ENCODE measurements at places on chromosomes 13 and 19.

DNA sequence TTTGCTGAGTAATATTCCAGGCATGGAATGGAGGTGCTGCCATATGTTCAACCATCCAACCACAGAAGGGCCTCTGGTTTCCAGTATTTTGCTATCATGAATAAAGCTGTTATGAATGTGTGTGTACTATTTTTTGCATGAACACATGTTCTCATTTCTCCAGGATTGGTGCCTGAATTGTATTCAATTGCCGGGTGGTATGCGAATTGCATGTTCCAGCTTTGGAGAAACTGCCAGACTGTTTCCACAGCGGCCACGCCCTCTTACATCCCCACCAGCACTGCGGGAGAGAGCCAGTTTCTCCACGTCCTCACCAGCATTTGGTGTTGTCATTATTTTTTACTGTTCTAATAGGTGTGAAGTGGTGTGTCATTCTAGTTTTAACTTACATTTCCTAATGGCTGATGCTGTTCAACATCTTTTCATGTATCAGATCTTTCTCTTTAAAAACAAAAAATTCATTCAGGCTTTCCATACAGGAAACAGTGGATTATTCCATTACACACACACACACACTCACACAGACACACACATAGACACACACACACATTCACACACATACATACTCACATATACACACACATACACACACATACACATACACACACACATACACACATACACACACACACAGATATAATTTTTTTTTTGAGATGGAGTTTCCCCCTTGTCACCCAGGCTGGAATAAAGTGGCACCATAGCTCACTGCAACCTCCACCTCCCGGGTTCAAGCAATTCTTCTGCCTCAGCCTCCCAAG lies 154.1 kb downstream of the PTPRS start:
- DNase-seq: no peak

- DNase-seq: no peak
Measured at GRCh38 chr13:98940325-98941001, 37.4 kb downstream of the DOCK9 start.

- DNase-seq: no peak
Measured at GRCh38 chr13:57716295-57716694, 84.8 kb downstream of the PCDH17 start.

DNA sequence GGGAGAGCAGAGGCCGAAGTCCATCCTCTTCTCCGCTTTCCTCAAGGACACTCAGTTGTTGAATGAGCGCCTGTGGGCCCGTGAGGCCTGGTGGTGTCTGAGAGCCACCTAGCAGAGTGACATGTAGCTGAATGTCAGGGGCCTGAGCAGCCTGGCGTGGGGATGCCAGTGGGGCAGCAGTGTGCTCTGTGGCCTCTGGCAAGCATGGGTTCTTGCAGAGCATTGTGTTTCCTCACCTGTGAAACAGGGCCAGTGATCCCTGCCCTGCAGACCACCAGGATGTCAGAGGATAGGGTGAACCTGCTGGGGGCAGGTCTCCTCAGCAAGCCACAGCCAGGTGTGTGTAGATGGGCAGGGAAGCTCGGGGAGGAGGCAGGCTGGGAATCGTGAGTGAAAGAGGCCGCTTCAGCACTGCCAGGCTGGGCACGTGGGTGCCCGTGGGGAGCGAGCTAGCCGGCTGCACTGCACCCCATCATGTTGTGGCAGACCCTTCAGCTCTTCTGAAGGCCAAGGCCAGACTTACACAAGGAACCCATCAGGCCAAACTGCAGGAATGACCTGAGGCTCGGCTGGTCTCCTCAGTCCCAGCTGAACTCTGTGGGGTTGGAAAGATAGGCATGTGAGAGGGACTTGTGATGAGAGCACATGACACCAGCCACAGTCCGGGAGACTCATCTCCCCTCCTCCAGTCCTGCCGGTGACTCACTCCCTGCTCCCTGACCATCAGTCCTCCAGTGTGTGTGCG lies 5.0 kb downstream of the PPP1R37 start:
- peak; percentile 50 for DNase-seq

- DNase-seq: no peak
Measured at GRCh38 chr13:106858903-106859532, 291.1 kb upstream of the ARGLU1 start.

DNA sequence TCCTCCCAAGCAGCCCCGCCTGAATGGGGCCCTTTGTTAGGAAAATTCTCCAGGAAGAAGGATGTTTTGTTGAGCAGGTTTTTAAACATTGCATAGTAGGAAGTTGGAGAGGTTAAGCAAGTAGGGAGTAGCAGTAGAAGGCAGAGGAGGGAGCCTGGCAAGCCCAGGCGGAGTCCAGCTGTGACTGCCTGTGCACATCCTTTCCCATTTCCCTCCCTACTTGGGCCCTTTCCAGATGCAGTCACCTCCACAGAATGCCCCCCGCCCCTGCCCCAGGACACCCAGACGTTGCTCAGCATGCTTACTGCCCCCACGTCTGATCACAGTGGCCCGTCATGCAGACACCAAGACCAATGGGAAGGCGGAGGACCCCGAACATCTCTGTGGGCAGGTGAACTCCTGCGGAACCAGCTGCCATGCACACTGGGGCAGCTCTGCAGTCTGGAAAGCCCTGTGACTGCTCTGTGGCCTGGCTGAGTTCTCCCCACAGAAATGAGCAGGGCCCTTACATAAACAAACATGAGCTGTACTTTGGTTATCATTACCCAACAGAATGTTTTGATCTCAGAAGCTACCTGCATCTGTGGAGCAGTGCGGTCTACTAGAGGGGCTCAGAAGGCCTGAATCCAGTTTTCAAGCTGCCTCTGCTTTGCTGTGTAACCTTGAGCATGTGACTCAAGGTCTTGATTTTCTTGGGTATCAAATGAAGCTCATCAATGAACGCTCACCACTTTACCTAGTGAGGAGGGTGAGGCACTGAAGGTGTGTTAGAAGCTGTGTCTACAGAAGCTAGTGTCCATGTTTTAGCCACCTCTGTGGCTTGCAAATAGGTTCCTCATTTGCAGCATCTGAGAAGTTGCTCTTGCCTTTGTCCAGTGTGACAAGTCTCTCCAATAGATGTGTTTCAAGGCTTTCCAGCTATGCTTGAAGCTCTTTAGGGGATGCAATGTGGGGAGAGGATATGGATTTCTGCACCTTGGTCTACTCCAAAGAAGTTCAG lies 84.2 kb downstream of the TNFRSF19 start:
- no peak for DNase-seq

DNA sequence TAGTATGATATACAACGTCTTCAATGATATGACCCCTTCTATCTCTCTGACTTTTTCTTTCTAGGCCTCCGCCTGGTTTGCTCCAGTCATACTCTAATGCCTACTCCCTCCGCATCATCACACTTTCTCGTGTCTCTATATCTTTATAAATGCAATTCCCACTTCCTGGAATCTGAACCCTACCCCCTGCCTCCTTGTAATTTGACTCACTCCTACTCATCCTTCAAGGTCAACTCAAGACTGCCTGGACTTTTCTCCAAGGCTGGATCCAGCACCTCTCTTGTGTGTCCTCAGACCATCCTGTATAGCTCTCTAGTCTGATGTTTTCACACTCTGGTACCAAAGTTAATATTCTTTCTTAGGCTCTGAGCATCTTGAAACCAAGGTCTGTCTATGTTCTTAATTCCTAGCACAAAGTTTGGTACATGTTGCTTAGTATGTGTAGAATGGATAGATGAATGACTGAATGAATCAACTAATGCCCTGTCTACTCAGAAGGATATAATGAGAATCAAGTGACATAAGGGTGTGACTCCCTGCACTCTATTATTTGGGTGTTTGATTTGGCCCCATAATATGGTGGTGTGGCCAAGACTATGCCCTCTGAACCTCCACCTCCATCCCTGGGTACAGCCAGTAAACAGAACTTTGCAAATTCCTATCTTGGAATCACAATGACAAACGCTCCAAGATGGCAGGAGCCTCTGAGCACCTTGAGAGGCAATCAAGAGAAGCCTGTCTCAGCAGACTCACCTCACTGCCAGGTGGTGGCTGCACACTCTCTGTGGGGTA lies 74.3 kb upstream of the SERP2 start:
- DNase-seq: no peak

DNA sequence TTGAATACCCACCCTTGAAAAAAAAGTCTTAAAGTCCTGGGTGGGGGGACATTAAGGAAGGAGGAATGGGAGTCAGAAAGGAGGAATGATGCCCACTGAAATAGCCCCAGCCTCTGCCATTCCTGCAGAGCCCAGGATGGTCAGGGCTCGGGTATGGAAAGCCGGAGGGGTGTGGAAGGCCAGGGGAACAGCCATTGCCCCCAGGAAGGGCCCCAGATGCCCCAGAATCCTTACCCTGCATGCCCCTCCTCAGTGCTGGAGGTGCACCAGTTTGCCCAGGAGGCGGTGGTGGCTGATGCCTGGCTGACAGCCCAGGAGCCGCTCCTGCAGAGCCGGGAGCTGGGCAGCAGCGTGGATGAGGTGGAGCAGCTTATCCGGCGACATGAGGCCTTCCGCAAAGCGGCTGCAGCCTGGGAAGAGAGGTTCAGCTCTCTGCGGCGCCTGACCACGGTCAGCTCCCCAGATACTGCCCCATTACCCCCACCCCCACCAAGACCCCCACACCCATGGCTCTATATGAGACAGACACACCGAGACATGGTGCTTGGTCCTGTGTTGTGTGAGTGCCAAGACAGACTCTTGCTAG lies 10.7 kb upstream of the SHKBP1 start:
- no peak for DNase-seq

DNA sequence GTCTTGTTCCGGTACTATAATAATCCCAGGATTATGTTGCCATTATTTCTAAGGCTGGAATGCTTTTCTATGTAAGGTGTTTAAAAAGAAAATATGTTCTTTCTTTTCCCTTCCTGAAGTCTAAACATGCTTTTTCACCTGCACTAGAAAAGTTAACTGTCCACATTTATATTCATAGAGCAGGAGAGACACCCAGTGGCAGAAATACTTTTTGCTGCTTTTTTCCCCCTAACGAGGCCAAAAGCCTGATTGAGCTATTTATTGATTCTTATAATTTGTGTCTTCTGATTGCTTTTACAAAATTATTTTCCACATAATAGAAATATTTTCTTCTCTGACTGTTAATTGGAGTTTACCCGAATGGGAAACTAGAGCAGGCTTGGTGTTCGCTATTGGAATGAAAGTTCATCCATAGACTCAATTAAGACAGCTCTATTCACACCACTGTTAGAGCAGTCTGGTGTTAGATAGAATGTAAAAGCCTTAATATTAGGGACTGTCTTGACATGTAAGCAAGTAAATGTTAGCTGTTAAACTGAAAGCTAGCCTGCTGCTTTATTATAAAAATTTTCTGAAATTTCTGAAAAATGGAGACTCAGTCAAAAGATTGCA lies 15.8 kb downstream of the GPR180 start:
- DNase-seq: no peak

GRCh38 chr13:101811284-101811839 lies 358.9 kb downstream of the ITGBL1 start:
- no peak for DNase-seq

- DNase-seq: no peak
Measured at GRCh38 chr13:31461923-31462322, 262.1 kb downstream of the B3GLCT start.

DNA sequence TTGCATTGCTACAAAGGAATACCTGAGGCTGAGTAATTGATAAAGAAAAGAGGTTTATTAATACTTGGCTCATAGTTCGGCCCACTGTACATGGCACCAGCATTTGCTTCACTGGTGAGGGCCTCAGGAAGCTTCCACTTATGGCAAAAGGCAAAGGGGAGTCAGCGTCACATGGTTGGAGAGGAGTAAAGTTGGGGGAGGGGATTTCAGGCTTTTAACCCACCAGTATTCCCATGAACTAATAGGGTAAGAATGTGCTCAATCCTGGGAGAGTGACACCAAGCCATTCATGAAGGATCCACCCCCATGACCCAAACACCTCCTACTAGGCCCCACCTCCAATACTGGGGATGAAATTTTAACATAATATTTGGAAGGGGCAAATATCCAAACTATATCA lies 82.5 kb upstream of the MYCBP2 start:
- DNase-seq: no peak

DNA sequence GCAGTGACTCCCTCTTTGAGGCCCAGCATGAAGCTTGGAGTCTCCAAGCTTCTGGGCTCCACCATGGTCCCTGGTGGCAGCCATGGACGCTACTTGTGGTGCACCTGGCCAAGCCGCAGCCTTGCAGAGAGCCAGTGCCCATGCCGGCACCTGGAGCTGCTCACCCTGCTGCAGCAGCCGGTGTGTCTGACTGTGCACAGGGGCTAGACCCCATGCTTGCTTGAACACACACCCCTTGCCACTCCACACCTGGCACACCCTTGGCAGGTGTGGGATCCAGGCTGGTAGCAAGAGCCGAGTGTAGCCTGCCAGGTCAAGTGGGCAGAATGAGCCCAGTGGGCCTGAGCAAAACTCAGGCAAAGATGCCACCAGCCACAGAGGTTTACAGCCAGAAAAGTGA lies 18.6 kb upstream of the MLLT1 start:
- no peak for DNase-seq

GRCh38 chr19:32870981-32871451 lies 1.4 kb upstream of the SLC7A9 start:
- no peak for DNase-seq

DNA sequence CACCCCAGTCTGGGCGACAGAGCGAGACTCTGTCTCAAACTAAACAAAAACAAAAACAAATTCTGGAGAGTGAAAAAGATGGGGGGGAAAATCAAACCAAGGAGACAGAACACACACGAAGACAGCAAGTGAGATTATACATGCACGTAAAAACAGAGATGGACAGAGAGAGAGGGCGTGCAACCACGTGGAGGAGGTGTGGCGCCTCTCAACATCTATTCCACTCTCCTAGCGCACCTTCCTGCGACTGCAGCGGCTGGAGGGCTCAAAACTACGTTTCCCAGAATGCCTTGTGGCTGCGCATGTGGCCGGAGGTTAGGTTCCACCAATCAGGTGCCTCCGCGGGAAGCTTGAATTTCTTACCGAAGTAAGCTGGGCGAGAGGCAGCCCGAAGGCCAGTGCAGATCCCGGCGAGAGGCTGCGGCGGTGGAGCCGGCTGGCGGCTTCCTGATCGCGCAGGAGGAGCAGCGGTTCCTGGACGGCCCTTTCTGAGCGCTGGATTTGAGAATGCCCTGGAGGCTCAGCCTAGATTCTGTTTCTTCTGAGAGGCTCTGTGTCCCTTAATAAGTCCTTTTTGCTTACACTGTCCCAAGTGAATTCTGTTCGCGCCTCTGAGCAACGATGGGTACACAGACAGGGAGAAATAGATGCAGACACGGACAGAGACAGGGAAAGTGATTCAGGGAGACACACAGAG lies 13.1 kb upstream of the NANOS2 start:
- DNase-seq: peak; percentile 93

DNA sequence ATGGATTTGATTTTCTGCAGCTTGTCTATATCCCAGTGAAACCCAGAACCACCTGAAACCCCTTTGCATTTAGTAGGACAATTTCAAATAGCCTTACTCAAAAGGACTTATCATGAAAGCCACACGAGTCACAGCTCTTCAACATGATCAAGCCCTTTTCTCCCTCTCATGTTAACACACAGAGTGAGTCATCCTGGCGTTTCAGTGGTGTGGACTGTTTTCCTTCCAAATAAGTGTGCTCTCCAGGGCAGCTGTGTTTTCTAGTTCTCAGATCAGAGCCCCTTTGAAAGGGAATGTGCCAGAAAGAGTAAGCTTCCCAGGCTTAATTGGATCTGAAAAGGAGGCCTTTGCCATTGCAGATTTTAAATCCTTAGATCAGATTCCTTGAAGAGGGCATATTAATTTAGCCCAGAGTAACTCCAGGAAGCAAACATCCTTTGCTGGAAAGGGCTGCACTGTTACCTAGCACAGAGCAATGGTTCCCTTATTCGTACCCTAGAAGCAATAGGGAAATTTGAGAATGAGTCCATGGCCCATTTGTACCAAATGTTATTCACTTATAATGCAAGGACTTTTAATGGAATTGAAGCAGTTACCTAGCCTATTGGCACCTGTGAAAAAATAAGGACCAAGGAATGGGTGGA lies 51.3 kb downstream of the ERICH6B start:
- DNase-seq: no peak

GRCh38 chr13:99847318-99847750 lies 124.2 kb downstream of the ZIC5 start:
- no peak for DNase-seq

All from uterus (tissue), 4 donors.